Fibroblast of skin of right quadriceps (primary cell): ENCODE measurements at places on chromosomes 4 and X.

DNA sequence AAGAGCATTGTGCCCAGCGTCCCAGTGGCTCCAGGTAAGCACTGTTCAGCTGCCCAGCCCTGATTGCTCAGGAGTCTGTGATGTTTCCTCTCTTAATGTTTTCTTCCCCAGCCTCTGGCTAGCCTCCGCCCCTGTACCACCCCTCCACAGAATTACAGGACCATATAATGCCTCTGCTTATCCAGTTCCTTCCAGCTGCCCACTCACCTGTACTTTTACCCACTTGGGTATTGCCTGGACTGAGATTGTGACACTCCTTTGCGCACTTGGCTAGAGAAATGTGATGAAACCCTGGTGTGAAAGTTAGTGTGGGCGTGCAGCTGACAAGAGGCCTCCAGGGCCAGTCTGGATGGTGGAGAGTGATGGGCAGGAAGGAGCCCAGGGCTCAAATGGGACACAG, at the start of gene AWAT2:
AWAT2 (minus strand) TSS at position 14 of the 400 bp plus-strand sequence; CDS start at position 8, 6 bp downstream.
- DNase-seq = no peak

GRCh38 chr4:184805462-184806228, 20.1 kb downstream of the ACSL1 start:
- no peak for DNase-seq

DNA sequence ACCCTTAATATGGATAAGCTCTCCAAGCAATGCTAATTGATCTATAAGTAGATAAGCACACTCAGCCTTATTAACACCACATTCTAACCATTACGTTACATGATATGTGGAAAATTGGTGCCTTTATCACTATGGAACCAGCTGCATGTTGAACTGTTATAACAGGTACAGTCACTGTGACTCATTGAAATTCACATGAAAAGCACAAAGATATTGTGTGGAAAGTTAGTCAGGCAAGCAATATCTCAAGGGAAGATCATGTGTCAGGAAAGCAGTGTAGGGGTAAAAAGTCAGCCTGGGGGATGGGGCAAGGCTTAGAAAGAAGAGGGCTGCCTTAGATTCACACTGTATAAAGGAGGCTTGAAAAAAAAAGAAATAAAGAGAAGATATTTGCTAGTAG, 313.7 kb upstream of the SMIM31 start:
- peak; percentile 43 for DNase-seq

DNA sequence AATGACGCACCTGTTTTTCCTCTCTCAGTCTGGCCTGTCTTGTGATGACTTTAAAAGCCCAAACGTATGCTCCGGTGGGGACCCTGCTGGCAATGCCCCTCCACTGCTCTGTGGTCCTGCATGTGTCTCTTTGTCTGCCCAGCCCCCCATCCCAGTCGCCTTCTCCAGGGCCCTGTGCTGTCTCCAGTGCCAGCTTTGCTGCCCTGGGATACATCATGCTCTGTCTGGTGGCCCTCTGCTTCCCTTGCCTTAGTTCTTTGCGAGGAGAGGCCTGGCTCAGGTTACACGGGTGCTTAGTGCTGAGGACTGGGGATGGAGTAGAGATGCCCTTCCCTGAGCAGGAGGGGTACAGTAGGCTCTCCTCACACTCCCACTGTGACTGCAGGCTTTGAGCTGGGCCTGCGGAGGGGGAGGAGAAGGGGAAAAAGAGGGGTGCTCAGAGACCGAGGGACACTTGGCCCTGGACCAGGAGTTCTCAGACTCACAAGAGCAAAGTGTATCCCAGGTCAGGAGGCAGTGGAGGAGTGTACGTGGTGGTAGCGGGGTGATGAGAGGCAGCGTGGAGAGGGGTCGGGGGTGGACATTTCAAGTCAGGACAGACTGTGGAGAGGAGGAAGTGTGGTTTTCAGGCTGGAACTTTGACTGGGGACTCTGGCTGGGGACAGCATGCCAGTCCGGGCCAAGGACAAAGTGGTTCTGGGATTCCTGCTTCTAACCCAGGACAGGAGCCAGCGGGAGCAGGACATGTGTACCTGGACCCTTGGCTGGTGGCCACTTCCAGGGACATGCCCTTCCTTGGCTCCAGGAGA, 2.8 kb downstream of the APLN start:
- DNase-seq = no peak

- DNase-seq = no peak
These were observed 4.8 kb downstream of the SH3BP2 start for GRCh38 chr4:2797545-2798305.

GRCh38 chrX:19869193-19869592, 18.2 kb downstream of the SH3KBP1 start:
- no peak for DNase-seq

- DNase-seq = no peak
These were observed 21.5 kb downstream of the HNRNPD start for GRCh38 chr4:82352118-82352824.

GRCh38 chrX:154515090-154515965, 704 bp downstream of the FAM3A start:
- DNase-seq = no peak

DNA sequence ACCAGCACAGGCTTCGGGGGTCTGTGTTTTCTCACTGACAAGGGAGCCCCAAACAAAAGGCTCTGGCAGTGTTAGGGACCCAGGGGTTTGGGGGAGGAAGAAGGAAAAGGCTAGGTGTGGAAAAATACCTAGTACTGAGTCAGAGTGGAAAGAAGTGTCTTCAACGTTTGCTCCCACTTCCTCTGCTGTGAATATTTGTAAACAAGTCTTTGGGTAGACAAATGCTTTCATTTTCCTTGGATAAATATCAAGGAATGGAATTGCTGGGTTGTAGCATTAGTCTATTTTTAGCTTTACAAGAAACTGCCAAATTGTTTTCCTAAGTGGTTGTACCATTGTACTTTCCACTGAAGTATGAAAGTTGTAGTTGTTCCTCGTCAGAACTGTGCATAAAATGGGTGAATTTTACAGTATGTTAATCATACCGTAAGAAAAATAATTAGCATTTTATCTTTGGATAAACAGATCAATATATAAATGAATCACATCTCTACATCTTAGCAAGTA, 17.4 kb downstream of the COL4A5 start:
- DNase-seq = no peak

DNA sequence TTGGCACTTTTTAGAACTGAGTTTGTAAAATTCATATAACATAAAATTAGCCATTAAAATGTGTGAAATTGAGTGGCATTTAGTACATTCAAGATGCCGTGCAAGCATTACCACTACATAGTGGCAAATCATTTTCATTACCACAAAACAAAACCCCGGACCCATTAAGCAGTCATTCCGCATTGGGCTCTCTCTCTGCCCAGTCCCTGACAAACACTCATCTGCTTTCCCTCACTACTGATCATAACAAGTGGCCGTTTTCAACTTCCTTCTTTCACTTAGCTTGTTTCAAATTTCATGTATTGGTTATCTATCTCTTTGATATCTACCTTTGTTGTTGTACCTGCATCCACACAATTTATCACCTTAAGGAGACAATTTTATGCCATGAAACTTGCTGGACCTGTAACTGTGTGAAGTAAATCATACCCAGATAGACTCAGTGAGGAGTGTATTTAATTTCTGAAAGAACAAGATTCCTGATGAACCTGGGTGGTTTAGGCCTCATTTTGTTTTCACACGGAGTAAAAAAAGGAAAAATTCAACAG, 202.1 kb downstream of the OR13H1 start:
- DNase-seq = no peak

- no peak for DNase-seq
These were observed 18.5 kb downstream of the MAGEA9B start for GRCh38 chrX:149568701-149569296.

GRCh38 chrX:129717892-129718291, 20.9 kb upstream of the XPNPEP2 start:
- peak; percentile 80 for DNase-seq

- DNase-seq = no peak
These were observed 11.0 kb downstream of the GNRHR start for GRCh38 chr4:67743194-67743593.

GRCh38 chr4:168852933-168853713, 156.9 kb downstream of the CBR4 start:
- DNase-seq = no peak

DNA sequence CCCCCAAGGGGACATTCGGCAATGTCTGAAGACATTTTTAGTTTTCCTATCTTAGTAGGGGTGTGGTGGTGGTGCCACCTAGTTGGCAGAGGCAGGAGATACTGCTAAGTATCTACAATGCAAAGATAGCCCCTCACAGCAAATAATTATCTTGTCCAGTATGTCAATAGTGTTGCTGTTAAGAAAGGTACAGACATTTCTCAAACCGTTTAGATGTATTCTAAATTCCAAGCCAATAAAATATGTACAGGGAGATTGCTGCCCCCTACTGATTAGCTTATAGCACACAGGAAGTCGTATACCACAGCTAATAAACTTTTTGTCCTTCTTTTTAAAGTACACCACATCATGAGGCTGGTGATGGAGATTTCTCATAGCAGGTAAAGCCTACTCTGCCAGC, 260.5 kb downstream of the TMA16 start:
- DNase-seq = peak; percentile 11

- DNase-seq = no peak
These were observed 247 bp upstream of the PPA2 start for GRCh38 chr4:105474099-105474518.

DNA sequence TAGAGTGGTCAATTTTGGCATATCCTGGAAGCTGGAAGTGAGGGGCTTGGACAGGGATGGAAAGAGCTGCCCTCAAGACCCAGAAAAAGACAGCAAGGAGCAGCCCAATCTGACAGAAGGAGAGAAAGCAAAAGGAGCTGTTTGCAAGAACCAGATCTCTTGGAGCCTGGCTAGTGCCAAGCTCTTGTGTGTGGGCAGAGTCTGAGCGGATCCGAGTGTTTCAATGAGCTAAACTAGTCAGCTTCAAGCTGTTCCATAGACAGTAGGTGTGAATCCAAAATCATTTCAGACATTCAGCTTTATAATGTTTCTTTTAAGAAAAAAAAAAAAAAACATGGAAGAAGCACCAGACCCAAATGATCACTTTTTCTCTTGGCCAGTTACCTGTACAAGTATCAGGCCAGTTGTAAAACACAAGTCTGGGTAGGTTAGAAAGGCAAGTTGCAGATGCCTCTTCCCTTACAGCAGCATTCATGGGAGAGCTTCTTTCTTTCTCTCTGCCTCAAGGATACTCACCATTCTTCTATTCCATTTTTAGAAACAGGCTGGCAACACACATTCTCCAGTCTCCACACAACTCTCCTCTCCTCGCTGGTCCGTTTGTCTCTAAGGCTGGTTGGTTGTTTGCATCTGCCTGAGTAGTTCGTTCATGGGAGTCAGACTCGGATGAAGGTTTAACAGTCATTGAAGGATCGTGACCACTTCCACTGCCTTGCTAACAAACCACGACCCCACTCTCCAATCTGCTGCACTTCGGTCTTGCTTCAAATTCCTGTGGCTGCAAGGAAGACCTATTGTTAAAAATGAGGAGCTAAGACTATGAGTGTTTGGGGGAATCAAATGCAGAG, 105.2 kb upstream of the GATB start:
- DNase-seq = no peak

GRCh38 chr4:79685542-79685941, 277.5 kb upstream of the GK2 start:
- DNase-seq = no peak

DNA sequence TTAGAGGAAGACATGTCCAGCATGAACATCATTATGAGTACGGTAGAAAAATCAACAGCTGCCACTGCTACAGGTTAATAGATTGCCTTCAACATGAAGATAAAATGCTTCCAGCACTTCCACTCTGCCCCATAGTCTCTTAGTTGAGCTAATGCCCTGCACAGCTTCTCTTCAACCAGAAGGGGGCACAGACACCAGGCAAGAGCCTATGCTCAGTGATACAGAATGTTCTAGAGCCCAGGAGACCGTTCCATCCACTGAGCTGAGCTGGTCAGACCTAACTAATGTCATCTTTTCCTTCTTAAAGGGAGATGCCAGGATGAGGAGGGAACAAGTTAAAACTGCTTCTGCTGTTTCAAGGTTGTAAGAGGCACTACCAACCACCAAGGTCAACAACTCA, 42.2 kb downstream of the SMIM10L2A start:
- DNase-seq = no peak

DNA sequence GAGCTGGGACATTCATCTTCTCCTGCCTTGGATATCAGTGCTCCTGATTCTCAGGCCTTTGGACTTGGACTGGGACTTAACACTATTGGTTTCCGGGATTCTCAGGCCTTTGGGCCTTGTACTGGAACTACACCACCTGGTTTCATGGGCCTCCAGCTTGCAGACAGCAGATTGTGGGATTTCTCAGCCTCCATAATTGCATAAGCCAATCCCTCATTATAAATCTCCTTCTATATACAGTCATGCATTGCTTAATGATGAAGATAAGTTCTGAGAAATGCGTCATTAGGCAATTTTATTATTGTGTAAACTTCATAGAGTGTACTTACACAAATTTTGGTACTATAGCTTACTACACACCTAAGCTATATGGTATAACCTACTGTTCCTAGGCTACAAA, 8.9 kb upstream of the CCNG2 start:
- DNase-seq = no peak

GRCh38 chr4:86421461-86421860, 61.6 kb upstream of the MAPK10 start:
- no peak for DNase-seq

DNA sequence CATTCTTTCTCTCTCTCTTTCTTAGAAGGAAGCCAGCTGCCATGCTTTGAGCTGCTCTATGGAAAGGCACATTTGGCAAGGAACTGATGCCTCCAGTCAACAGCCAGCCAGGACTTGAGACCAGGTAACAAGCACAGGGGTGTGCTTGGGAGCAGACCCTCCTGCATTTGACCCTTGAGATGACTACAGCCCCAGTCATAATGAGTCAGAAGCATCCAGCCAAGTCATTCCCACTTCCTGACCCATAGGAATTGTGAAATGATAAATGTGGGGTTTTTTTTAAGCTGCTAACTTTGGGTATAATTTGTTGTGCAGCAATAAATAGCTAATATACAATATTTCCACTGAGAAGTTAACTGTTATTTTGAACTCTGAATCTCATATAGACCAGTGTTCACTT, 446.9 kb downstream of the GRXCR1 start:
- peak; percentile 73 for DNase-seq

DNA sequence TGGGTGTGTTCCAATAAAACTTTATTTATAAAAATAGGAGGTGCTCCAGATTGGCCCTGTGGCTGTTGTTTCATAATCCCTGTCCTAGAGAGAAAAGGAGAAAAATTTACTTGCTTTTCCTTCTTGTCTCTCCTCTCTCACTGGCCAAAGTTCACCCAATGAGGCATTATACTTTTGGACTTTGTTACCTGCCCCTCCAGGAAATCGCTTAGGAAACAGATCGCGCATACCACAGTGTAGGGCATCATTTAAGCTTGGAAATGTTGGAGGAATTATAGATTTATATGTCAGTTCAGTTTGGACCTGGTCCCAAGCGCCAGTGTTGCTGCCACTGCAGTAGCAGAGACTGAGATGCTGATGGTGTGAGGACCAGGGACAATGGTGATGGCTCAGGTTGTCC, 337.6 kb upstream of the NR3C2 start:
- DNase-seq = no peak

- DNase-seq = no peak
These were observed 349.9 kb downstream of the PDHA2 start for GRCh38 chr4:96189761-96190160.
